Left colon (tissue), 2 donors: ENCODE measurements at places on chromosomes 4 and X. TPM values are rescaled to one million over a fixed set of nuclear protein-coding genes. Genes with fewer than 3 reads are reported as not detected.
A peak's percentile ranks its signal among the peaks of the same experiment; 100 is the strongest.

DNA sequence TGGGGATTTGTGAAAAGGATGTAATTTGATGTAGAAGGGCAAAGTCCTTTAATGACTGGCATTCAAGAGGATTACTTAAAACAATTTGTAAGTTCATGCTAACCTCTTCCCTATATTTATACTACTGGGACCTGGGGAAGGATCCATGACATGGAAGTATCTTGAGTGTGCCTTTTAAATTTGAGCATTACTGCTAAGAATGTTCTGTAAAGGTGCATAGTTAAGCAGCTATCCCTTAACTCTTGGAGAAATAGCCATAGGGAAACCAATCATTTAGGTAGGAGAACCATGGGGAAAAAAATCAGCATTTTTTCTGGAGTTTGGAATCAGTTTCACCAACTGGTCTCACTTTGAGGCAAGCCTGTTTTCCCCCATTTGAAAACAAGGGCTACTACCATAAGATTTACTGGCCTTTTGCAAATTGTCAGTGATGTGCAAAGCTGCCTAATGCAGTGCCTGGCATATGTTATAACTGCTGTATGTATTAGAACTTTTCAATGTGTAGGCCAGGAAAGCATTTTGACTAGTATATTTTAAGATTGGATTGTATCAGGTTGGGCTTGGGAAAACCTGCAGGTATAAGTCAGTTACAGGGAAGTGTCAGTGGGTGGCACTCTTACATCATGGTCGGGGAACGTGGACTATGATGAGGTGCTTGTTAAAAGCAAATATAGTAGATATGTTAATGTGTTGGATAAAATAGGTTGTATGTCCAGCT lies 72.1 kb downstream of the PRSS12 start:
- peak; percentile 50 for DNase-seq

VCX3B gene
- total RNA-seq = not detected

NSG1 gene
- total RNA-seq = 2.6 TPM

- DNase-seq = no peak
Observed at GRCh38 chr4:168741281-168742173, 244.7 kb downstream of the PALLD start.

ANXA3 gene
- total RNA-seq = 51.9 TPM
